IPS DF 19.7 (cell line): ENCODE measurements at places on chromosomes 5 and 9.

GRCh38 chr5:138755084-138755748, 2.0 kb downstream of the CTNNA1 start:
- no peak for DNase-seq

DNA sequence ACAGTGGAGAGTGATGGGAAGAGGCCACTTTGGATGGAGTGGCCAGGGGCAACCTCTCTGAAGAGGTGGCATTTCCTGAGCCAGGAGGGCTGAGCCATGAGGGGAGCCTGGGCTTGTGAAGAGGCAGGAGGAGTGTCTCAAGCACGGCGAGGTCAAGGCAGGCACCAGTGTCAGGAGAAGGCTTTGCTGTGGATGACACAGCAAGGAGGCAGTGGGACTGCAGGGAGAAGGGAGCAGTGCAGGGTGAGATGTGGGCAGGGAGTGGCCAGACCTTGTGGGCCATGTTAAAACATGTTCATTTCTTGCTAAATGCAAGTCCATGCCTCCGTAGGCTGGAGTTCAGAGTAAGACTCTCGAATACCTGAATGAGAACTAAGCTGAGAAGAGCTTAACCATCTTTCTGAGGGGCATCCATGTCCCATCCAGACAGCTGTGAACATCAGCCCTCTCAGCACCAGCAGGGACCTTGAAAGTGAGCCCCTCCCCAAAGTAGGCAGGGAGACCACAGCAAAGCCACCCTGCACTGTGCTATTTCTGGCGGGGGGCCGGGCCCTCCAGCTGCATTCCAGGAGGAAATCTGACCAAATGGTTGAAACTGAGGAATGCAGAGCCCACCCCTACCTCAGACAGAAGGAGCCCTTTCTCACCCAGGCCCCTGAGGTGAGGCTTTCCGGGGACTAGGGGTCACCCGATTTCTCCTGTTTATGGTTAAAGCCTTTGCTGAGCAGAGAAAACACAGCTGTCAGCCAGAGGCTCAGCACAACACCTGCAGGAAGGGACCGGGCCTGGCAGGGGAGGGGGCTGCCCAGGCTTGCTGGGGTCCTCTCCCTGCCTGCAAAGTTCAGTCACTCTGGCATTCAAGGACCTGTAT, 16.1 kb upstream of the ARSI start:
- DNase-seq, result no peak

DNA sequence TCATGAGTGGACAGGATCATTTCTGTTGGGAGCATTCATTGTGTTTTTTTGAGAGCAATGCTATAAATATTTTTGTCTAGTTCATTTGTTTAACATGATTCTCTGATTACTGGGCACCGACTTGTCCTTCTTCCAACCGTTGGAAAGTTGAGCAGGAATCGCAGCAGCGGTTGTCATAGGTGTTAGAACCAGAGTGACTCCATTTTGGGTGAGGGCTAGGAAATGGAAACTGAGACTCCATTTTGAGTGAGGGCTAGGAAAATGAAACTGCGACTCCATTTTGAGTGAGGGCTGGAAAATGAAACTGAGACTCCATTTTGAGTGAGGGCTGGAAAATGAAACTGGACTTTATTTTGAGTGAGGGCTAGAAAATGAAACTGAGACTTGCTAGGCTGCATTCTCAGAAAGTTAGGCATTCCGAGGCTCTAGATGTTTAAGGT, 100.6 kb downstream of the ICE1 start:
- DNase-seq, result no peak

- no peak for DNase-seq
Measured at GRCh38 chr9:72464857-72465592, 56.4 kb upstream of the TMC1 start.

DNA sequence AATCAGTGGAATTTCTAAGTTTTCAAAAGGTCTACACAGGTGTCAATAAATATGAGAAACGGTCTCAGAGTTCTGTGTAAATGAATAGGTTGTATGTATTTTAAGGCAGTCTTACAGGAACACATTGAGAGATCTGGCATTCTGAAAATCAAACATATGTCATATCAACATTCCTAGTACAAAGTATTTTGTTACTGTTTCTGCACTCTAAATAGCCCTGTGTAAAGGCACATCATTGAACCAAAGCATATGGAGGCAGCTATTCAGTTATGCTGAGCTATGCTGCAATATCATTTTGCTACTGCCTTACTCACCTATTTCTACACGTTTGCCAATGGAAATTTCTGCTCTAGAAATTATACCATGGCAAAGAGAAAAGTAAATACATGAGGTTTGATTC, 379.1 kb downstream of the KIAA0825 start:
- DNase-seq, result no peak

- DNase-seq, result no peak
Measured at GRCh38 chr5:12419075-12419474, 514.8 kb upstream of the CTNND2 start.

- DNase-seq, result no peak
Measured at GRCh38 chr9:130461218-130461630, 16.5 kb downstream of the ASS1 start.

GRCh38 chr5:138905541-138905940, 30.4 kb upstream of the LRRTM2 start:
- no peak for DNase-seq

GRCh38 chr5:133665571-133665970, 53.2 kb upstream of the FSTL4 start:
- no peak for DNase-seq

DNA sequence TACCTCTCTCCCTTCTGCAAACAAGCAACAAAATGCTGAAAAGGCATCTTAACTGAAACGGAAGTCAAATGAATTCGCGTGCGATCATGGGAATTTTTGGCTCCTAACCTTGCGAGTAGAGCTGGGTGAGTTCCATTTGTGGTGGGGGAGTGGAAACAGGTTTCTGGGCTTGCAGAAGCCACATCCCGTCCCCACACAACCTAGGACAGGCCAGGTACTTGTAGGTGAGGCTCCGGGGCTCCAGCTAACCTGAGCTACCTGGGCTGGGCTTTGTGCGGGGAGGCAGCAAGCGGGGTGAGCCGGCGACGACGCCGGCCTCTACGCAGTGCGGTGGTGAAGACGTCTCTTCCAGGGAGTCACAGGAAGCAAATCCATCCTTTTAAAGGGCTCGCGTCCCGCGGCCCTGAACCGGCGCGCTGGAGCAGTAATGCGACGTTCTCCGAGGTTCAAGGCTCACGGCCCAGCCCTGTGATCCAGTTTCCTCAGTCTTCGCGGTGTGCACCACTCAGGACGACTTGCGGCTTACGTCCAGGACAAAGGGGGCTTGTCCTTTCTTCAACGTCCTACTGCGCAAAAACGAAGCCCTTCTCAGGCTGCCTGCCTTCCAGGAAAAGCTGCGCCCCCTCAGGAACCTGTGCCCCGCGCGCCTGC, 567 bp upstream of the SPIN1 start:
- no peak for DNase-seq

DNA sequence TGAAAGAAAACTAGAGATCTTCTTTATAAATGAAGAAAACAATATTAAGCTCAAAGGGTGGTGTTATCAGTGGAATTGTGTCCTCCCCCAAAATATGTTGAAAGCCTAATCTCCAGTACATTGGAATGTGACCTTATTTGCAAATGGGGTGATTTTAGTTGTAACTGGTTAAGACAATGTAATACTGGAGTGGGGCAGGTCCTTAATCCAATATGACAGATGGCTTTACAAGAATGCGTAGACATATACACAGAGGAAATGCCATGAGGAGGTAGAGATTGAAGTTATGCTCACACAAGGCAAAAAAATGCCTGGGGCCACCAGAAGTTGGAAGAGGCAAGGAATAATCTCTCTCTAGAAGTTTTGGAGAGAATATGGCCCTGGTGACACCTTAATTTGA, 13.7 kb upstream of the TRIM32 start:
- DNase-seq, result no peak

- DNase-seq, result peak; percentile 82
Measured at GRCh38 chr5:33008751-33009418, 297.8 kb downstream of the NPR3 start.

DNA sequence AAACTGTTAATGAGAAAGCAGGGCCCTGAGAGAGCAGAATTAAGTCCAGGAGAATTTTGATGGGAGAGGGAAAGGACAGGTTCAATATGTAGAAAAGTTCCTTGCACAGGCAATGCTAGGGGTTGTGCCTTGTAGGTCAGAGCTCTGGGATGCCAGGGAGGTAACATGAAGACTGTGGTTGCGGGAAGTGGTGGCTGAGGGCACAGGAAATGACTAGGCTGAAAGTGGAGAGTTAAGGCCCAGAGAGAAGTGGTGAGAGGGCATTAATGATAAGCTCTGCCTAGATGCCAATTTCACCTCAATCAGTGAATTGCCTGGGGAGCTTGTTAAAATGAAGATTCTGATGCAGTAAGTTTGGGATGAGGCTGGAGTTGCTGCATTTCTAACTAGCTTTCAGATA, 31.5 kb upstream of the PPP3R2 start:
- no peak for DNase-seq

GRCh38 chr5:132907161-132907560, 33.7 kb downstream of the LEAP2 start:
- DNase-seq, result no peak

GRCh38 chr9:97506787-97507186, 5.3 kb downstream of the TMOD1 start:
- no peak for DNase-seq

- DNase-seq, result no peak
Measured at GRCh38 chr5:102811972-102812371, 56.9 kb downstream of the PAM start.

- DNase-seq, result no peak
Measured at GRCh38 chr5:50751064-50751657, 84.7 kb downstream of the PARP8 start.

GRCh38 chr5:159096924-159097783, 2.6 kb downstream of the EBF1 start:
- DNase-seq, result no peak

- no peak for DNase-seq
Measured at GRCh38 chr9:112094948-112095681, 80.0 kb downstream of the SUSD1 start.

DNA sequence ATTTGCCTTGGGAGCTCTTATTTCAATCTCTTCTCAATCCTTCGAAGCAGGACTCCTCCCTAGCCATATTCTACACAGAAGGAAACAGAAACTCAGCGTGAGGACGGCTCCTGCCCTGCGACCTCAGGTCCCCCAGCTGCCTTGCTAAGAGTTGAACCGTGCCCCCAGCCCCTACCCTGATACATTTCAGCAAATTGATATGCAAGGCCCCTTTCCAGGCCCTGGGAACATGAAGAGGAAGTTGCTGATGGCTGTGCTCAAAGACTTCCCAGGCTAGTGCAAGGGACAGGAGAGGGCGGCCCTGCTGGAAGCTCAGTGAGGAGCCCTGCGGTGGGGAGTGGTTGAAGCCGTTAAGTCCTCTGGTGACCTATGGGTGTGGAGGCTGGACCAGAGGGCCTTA, 41.5 kb downstream of the BOD1 start:
- DNase-seq, result no peak

DNA sequence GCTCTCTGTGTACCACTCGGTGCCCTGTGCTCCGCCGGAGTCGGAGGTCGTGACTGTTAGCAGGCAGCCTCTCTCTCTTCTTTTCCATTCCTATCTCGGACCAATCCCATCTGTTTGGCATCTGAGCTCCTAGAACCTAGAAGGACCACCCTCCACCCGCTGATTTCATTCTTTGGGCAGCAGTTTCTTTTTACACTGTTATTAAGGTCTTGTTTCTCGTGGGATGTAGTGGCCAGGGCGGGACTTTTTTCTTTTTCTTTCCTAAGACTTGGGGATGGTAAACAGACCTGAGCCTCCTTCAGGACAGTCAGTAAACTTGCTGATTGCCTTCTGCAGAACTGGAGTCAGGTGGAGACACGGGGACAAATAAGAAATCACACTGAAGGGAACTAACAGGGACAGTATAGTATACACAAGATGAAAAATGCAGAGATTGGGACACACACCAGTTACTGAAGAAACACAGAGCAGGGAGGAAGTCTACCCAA, 500 bp downstream of the URM1 start:
- DNase-seq, result no peak

GRCh38 chr5:44603496-44604272, 205.1 kb upstream of the MRPS30 start:
- peak; percentile 15 for DNase-seq

GRCh38 chr5:58838729-58839128, 255.9 kb downstream of the RAB3C start:
- DNase-seq, result no peak

DNA sequence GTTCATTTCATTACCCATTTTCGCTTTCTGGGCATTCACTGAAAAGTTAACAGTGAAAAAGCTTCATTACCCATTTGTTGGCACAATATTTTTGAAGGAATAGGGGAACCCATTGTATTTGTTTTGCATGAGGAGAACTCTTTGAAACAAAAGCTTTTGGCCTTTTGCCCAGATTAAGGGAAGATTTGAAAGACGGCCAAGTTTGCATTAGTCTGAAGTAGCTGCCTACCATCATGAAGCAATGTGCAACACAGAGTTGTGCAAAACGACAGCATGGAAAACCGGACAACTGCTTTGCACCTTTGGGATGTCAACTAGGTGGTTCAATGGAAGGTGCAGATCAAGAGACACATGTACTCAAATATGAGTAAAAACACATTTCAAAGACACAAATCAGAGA, 84.9 kb downstream of the TRPM3 start:
- no peak for DNase-seq

DNA sequence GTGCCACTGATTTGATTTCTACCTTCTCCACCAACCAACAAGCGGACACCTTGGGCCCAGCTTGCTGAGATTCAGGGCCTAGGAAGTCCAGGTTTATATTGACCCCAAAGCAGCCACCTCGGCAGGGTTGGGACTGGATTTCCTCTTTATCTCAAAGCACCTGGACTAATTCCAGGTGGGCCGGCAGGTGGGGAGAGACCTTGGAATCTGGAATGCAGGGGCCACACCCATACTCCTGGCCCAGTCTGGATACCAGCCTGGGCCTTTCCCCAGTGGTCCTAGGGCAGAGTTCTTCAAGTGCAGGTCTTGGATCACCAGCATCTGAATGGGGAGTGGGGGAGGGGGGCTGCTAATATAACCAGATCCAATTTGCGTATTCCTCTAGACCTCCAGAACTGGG, 93.1 kb downstream of the PCDH1 start:
- no peak for DNase-seq

DNA sequence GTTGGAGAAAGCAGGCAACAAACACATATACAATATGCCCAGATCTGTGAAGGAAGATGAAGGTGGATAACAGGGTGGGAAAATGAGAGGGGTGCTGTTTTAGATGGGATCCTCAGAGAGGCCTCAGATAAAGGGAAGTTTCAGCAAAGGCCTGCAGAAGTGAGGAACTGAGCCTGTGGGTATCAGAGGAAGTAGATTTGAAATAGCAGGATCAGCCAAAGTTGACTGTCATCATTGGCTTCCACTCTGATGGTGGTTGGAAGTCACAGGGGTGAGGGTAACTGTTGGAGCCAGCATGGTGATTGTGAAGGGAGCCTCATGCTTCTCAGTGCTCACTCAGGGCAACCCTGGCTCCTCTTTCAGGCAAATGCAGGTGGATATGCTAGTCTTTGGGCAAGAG, 607.2 kb upstream of the CLINT1 start:
- DNase-seq, result no peak

DNA sequence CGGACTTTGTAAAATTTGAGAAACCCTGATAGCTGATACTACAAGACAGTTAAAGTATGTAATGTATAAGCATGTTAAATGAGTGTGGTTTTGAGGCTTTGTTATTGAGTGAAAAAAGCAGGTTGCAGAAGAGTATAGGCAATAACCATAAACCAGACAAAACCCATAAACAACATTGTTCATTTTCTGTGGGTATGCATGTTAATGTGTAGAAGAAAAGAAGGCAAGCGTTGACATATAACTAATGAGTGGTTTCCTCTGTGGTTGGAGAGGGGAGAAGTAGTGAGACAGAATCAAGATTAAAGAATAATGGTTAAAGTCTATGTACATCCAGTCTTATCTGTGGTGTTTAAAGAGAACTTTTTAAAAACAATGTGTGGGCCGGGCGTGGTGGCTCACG, 26.2 kb downstream of the RAD23B start:
- DNase-seq, result no peak
